Activated CD8-positive, alpha-beta memory T cell treated with anti-CD3 and anti-CD28 coated beads for 24 hours (primary cell): ENCODE measurements at places on chromosomes 1 and 21.

- peak; percentile 81 for DNase-seq
These were observed 70.7 kb downstream of the CD247 start for GRCh38 chr1:167447521-167448136.

GRCh38 chr1:108817811-108818210, 39.1 kb downstream of the AKNAD1 start:
- no peak for DNase-seq

GRCh38 chr1:108537976-108538375, 21.9 kb upstream of the EEIG2 start:
- DNase-seq: no peak

- DNase-seq: no peak
These were observed 26.6 kb downstream of the PTPN14 start for GRCh38 chr1:214524824-214525223.

DNA sequence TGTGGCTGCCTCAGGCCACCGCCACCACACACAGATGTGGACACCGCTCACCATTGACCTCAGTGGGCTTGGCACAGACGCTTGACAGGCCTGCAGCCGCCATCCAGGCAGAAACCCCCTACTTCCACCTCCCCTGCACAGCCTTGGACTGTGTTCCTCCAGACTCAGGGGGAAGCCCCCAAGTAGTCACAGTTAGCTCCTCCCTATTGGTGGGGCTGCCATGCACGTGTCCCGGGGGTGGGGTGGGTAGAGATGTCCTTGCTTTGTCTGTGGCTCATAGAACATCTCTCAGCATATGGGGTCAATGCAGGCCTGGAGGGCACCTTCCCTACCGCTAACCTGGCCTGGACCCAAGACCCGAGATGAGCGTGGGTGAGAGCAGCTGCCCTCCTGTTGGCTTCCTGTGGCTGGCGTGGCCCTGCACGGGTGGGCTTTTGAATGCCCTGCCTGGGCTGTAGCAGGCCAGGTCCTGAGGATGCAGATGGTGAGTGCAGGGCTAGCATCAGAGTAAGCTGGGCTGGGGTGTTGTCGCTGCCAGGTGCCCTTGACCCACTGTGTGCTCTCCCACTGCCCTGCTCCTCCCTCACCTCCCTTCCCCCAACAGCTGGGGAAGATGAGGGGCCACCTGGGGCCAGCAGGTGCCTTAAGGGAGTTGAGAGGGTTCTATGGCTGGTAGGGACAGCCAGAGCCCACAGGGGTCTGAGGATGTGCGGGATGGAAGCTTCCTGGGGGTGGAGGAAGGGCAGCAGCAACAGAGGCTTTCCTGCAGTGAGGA, 6.2 kb downstream of the CROCC start:
- no peak for DNase-seq

GRCh38 chr1:67162954-67163353, 3.3 kb upstream of the IL23R start:
- no peak for DNase-seq

DNA sequence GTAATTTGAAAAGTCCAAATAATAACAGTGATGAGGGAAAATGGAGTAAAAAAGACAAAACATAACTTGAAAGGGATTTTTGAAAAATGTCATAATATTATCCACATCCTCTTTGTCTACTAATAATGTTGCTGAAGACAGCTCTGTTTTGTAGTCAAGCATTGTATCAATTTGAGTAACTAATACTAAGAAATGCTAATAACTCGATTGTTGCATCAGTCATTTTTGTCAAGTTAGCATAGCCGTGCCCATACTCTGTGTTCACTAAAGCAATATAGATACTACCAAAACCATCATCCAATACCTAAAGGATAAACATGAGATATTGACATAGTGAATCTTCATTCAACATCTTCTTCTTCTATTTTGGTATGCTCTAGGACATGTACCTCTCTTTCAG, 17.3 kb downstream of the PDC start:
- no peak for DNase-seq

DNA sequence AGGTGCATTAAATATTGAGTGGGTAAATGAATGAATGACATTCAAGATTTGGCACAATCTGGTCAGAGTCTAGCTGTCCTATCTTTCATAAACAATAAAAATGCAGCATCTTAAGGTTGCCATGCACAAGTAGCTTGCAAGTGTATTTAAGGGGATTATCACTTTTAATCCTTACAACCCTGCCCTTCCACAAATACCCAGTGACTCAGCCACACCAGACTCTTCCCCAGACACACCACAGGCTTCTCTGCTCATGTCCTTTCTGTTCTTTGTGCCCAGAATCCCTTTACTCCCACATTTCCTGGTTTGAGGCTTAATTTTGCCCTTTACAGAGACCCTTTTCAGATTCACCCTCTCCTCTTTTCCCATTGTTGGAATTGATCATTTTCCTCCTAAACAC, 59.8 kb downstream of the KIRREL1 start:
- DNase-seq: no peak

- no peak for DNase-seq
These were observed 32.4 kb downstream of the SLC9C2 start for GRCh38 chr1:173570370-173571007.

- DNase-seq: peak; percentile 62
These were observed 47.8 kb upstream of the LRRC3 start for GRCh38 chr21:44407493-44407892.

DNA sequence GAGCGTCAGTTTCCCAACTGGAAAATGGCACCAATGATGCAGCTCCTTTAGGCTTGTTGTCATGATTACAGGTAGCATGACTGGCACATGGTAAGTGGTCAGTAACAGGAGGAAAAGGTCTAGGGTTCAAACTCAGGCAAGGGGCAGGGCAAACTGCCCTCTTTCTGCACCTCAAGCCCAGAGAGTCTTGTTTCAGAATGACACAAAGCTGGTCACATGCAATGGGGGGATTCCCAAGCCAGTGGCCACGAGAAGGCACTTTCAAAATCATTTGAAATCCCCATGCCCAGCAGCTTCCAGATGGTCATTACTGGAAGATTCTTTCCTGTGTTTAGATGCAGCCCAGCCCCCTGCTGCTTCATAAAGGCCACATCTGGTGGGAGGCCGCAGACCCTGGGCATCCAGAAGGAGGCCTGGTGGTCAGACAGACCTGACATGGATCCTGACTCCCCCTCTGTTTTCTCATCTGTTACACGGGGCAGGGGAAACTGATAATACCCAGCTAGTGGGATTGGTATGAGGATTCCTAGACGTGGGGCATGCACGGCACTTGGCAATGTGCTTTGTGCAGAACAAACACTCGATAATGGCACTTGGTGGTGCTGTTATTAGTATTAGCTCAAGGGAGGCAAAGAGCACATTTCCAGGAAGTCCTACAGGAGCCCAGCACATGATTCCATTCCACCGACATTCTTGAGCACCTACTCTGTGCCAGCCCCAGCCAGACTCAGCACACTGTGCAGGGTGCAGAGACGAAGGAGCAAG, 6.9 kb upstream of the PLA2G2D start:
- DNase-seq: no peak

DNA sequence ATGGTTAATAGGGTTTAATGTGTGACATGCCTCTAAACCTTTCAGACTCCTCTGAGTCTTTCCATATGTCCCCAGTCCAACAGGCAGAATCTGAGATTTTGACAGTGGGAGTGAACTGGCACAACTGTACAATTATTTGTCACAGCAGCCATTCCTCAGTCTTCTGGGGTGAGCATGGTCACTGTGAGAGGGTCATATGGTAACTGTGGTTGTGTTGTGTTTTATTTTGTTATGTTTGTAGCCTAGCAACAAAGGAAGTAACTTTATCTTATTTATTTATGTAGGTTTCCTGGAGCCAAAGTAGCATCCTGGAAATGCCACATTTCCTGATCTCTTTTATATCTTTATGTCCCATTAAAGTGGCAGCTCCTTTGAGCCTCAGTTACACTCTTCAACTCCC, 1067.9 kb downstream of the TTLL7 start:
- DNase-seq: no peak

DNA sequence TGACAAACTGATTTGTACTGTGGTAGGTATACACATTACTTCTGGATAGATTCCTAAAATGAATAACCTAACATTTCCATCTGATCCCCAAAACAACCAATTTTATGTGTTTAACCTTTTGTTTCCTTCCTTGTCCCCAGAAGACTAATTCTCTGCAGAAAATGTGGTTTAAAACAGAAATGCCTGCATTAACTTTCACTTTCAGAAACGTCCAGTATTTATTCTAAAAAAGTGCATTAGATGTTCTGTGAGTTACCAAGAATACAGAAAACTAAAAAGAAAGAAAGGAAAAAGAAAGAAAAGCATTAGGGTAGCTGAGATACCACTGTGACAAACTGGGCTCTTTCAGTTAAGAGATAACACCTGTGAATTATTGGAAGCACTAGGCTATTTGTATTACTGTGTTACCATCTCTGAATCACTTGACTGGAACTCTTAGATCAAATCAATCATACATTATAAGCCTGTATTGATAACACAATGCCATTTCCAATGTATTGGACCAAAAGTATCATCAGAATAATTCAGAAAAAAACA, 177.7 kb downstream of the NCAM2 start:
- DNase-seq: no peak

DNA sequence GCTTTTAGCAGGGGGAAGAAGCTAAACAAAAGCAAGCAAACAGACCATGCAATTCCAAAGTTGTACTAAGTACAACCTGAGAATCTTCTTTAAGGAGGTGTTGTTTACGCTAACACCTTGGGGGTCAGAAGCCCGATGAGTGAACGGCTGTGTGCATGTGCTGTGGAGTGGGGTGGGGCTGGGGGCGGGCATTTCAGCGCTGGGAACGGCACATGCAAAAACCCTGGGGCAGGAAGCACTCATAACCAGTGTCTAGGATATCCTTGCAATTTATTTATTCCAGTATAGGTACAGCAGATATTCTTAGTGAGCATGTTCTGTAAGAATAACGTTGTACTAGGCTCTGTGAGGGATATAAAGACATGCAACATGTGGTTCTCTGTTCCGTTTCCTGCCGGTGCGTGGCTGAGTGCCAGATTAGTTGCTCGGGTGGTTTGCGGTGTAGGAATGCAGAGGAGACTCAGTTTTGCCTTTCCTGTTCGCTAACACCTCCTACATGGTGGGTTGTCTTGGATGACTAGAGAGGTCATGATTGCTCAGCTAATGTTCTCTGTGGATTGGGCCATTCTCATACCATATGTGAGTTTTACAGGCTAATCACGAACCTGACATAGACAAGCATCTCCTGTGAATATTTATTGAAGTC, 3.7 kb downstream of the FASLG start:
- peak; percentile 92 for DNase-seq

DNA sequence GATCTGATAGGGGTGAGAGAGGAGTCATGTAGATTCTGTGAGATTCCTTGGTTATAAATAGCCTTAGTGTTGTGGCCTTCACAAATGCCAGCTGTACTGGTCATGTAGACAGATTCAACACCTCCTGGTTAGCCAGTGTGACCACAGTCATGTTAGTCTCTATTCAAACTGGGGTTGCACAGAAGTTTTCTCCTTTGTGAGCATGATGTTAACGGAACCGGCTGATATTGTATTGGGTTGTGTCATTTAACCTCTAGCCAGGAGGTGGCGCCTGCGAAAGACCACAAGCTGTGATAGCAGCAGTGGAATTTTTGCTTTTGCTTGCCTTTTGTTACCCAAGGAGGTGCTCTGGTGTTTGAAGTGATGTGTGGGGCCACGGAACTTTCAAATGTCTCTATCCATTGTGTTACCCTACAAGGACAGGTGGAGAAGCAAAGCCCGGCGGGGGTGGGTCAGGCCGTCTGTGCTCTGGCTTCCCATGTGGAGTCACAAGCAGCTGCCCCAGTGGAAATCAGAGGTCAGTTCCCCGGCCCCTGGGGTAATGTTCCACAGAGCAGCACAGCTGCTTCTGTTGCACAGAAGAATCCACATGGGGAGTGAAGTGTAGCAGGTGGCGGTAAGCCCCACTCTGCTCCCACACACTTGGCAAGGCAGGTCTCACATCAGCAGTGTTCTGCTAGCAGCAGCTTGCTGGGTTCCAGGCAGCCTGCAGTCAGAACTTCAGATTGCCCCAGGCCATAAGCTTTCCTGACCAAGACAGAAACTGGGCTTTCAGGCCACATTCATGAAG, 112.6 kb downstream of the ADAMTS1 start:
- DNase-seq: peak; percentile 63

DNA sequence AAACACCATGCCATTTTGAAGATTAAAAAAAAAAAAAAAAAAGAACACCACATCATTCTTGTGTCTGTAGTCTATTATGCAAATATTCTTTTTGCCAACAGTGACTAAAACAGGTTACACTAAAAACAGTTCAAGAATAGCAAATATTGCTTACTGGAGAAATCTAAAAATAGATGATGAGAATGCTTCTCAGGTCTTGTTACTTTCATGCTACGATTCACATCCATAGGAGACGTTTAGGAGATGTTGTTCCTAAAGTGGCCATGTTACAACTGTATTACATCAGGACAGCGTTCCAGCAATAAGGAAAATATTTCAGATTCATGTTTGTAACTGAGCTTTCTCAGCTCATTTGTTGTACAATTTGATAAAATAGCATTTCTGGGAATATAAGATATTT, 32.3 kb downstream of the RAB3GAP2 start:
- no peak for DNase-seq

DNA sequence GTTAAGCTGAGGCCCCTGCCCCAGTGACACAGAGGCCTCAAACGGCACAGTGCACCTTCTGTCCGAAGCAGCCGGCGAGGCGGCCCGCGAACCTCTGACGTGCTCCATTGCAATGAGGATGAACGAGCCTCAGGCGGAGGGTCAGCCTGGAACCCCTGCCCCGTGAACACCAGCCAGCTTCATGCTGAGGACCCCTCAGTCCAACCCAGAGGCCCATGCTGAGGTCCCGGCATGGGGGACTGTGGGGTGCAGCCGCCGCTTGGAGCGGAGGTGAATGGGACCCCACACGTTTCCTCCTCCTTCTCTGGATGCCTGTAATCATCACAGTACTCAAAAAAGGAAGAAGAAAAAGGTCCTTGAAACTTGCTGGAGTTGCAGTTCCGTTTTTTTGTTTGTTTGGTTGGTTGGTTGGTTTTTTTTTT, 62.1 kb downstream of the PRKCZ start:
- DNase-seq: no peak

- no peak for DNase-seq
These were observed 27.5 kb downstream of the DMBX1 start for GRCh38 chr1:46517010-46517600.

- DNase-seq: peak; percentile 69
These were observed 3.1 kb downstream of the ATP1A1 start for GRCh38 chr1:116375887-116376728.
